Lower lobe of right lung (tissue), 2 donors: ENCODE measurements at places on chromosomes 12 and 14. TPM values are rescaled to one million over a fixed set of nuclear protein-coding genes. Genes with fewer than 3 reads are reported as not detected.

The IFT81 gene
- 12.5 TPM for total RNA-seq

The COCH gene
- 0.50 TPM for total RNA-seq

DNA sequence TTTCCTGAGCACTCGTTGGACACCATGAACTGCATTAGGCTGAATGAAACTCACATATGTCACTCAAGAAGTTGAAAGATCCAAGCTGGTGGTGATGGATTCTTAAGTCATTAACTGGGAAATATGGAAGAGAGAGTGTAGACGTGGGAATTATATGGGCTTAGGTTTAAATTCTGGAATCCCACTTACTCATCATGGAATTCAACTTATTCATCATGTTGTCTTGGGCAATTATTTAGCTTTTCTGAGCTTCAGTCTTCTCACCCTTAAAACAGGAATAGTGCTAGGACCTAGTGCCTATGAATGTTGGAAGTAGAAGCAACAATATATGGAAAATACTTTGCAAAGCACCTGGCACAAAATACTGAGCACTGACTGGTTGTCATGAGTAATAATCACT lies 292.4 kb upstream of the TBX3 start:
- no peak for DNase-seq
- no peaks in the 10 kb centered on the region for H3K27me3 ChIP-seq
- no peaks in the 10 kb centered on the region for H3K4me1 ChIP-seq
- no peak overlapping the region for H3K4me3 ChIP-seq
- no peak overlapping the region for H3K27ac ChIP-seq

DNA sequence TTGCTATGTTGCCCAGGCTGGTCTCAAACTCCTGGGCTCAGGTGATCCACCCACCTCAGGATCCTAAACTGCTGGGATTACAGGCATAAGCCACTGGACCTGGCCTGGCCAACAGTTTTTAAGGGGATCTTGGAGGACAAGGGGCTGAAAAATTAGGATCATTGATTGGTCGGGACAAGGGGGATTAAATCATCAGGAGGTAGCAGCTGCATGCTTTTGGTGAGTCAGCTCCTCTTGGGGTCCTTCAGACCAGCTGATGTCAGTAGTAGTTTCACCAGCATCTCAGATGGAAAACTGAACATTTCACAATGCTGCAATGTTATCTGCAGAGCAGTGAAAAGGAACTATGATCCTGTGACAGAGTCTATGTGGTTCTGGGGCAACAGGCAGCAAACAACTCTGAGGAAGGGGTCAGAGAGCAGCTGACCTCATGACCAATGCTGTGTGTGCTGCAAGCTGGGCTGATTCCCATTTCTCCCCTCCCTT lies 6.3 kb downstream of the LRRC74A start:
- H3K27ac ChIP-seq: peak overlapping the region; percentile 18
- H3K27me3 ChIP-seq: no peaks in the 10 kb centered on the region
- H3K4me3 ChIP-seq: no peak overlapping the region

GRCh38 chr12:62700091-62700880 lies 233.7 kb downstream of the MON2 start:
- no peak overlapping the region for H3K27ac ChIP-seq
- no peaks in the 10 kb centered on the region for H3K27me3 ChIP-seq
- no peak for DNase-seq
- H3K36me3 ChIP-seq: no peaks in the 10 kb centered on the region
- peaks cover 13% of the 10 kb centered on the region for H3K4me1 ChIP-seq

The P2RX2 gene
- 0.56 TPM for total RNA-seq

GRCh38 chr12:109477185-109477962 lies at the start of the genes KCTD10 and UBE3B:
Gene KCTD10, minus strand, starts transcription at chr12:109477300. Its CDS starts 38 bp downstream, at chr12:109477262.
Gene UBE3B, plus strand, starts transcription at chr12:109477634. Its CDS starts 5,918 bp downstream, at chr12:109483552.
- H3K36me3 ChIP-seq: peaks cover 14% of the 10 kb centered on the region
- peak; percentile 91 for DNase-seq
- peak within 1 kb of the TSS; percentile 100 for H3K27ac ChIP-seq
- H3K4me3 ChIP-seq: peak within 1 kb of the TSS; percentile 99
- H3K27me3 ChIP-seq: no peaks in the 10 kb centered on the region
- H3K4me1 ChIP-seq: peaks cover 45% of the 10 kb centered on the region
